Panc1 (cell line): ENCODE measurements at places on chromosomes 5 and 9. TPM values are rescaled to one million over a fixed set of nuclear protein-coding genes. Genes with fewer than 3 reads are reported as not detected.

DNA sequence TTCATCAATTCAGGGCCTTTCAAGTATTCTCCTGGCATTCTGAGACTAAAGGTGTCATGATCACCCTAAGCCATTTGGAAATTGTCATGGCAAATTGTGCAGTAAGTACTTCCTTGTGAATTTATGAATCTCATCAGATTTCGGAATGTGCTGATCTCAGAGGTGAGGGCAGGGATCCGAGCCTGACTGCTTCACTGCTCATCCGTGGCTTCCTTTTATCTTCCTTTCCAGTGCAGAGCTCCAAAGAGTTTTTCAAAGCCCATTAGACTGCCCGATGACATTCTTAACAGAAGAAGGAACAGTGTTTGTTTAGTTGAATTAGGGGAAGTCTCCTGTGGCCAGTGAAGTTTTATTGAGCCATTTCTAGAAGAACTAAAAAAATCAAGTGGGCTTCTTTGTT is 182.8 kb upstream of the GDNF start:
- H3K36me3 ChIP-seq, result no peaks in the 10 kb centered on the region
- no peak for DNase-seq
- H3K27ac ChIP-seq, result no peak overlapping the region
- peaks cover 15% of the 10 kb centered on the region for H3K27me3 ChIP-seq
- no peak overlapping the region for H3K4me3 ChIP-seq
- no peaks in the 10 kb centered on the region for H3K4me1 ChIP-seq

DNA sequence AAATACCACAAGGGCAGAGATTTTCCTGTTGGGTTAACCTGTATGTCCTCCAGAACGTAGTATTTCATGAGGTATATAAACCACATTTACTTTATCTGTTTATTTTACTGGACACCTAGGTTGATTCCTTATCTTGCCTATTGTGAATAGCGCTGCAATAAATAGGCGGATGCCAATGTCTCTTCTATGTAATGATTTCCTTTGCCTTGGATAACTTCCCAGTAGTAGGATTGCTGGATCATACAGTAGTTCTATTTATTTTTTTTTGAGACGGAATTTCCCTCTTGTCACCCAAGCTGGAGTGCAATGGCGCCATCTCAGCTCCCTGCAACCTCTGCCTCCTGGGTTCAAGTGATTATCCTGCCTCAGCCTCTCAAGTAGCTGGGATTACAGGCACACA is 15.6 kb upstream of the TUT7 start:
- no peak overlapping the region for H3K4me3 ChIP-seq
- H3K4me1 ChIP-seq, result no peaks in the 10 kb centered on the region

GRCh38 chr5:172823840-172824362 is 10.2 kb upstream of the ERGIC1 start:
- H3K27me3 ChIP-seq, result no peaks in the 10 kb centered on the region
- H3K36me3 ChIP-seq, result no peaks in the 10 kb centered on the region
- H3K27ac ChIP-seq, result peak overlapping the region; percentile 45
- H3K4me1 ChIP-seq, result peaks cover 22% of the 10 kb centered on the region
- no peak overlapping the region for H3K4me3 ChIP-seq

- no peak overlapping the region for H3K4me3 ChIP-seq
- no peak overlapping the region for H3K27ac ChIP-seq
- no peak for DNase-seq
- H3K36me3 ChIP-seq, result no peaks in the 10 kb centered on the region
- no peaks in the 10 kb centered on the region for H3K4me1 ChIP-seq
These were observed 37.6 kb downstream of the FXN start for GRCh38 chr9:69073103-69073502.

- H3K27me3 ChIP-seq, result no peaks in the 10 kb centered on the region
- no peaks in the 10 kb centered on the region for H3K36me3 ChIP-seq
- no peak overlapping the region for H3K4me3 ChIP-seq
These were observed 104.8 kb downstream of the GNA14 start for GRCh38 chr9:77543131-77543822.

- H3K4me1 ChIP-seq, result no peaks in the 10 kb centered on the region
- H3K36me3 ChIP-seq, result no peaks in the 10 kb centered on the region
- H3K27me3 ChIP-seq, result peaks cover 6% of the 10 kb centered on the region; the same call in 1 of the 2 replicates
These were observed 67.8 kb downstream of the IRX2 start for GRCh38 chr5:2683720-2684119.

- no peak overlapping the region for H3K4me3 ChIP-seq
- DNase-seq, result no peak
- H3K36me3 ChIP-seq, result peaks cover 20% of the 10 kb centered on the region
- no peaks in the 10 kb centered on the region for H3K27me3 ChIP-seq
- H3K4me1 ChIP-seq, result no peaks in the 10 kb centered on the region
- no peak overlapping the region for H3K27ac ChIP-seq
These were observed 37.8 kb downstream of the WDR36 start for GRCh38 chr5:111129938-111130337.

- no peaks in the 10 kb centered on the region for H3K27me3 ChIP-seq
- no peaks in the 10 kb centered on the region for H3K36me3 ChIP-seq
- no peaks in the 10 kb centered on the region for H3K4me1 ChIP-seq
- no peak overlapping the region for H3K27ac ChIP-seq
- H3K4me3 ChIP-seq, result no peak overlapping the region
These were observed 43.2 kb downstream of the RFK start for GRCh38 chr9:76351006-76351405.

DNA sequence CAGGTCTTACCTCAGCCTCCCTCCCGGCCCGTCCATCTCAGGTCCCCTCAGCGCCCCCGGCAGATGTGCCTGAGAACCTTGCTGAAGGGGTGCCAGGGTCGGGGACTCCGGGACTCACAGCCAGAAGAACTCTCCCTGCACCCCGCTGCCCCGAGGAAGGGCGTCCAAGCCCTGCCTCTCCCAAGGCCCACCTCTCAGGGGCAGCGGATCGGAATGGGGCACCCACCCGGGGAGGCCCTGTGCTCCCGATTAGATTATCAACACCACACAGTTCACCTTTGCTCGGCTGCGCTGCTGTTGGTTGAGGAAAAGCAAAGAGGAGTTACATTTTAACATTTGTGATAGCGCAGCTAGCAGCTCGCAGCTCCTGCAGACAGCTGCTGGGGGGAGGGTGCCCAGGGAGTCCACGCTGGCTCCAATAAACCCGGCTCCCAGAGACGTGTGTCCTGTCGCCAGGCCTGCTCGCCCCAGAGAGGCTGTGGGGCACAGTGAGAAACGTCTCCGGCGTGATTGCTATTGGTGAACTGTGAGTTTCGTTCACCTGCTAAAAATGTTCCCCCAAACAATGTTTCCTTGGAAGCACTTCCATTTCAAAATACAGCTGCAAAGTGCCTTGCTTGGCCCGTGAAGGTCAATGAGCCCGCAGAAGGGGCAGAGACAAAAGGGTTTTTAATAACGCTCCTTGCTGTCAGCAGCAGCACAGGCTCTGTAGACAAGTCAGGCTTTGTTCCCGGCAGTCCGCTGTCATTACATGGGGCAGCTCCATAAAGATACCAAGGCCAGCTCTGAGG is 18.6 kb upstream of the SLC6A19 start:
- no peak overlapping the region for H3K27ac ChIP-seq
- peaks cover 7% of the 10 kb centered on the region for H3K4me1 ChIP-seq
- no peak for DNase-seq

DNA sequence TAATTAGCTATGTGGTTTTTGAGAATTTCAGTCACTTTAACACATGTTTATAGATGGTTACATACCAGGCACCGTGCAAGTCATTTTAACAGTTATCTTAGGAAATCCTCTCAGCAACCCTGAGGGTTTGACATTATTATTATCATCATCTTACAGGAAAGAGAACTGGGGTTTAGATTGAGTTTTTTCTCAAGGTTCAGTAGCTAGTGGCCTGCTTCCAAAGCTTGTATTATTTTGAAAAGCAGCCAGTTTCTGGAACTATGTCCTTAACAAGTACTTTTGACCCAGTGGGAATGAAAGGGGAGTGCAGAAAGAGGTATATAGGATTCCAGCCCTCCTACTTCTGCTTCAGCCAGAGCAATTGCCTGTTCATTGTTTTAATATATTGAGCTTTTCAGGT is 157.5 kb downstream of the COMMD10 start:
- H3K36me3 ChIP-seq, result no peaks in the 10 kb centered on the region
- no peak overlapping the region for H3K4me3 ChIP-seq
- no peak overlapping the region for H3K27ac ChIP-seq

DNA sequence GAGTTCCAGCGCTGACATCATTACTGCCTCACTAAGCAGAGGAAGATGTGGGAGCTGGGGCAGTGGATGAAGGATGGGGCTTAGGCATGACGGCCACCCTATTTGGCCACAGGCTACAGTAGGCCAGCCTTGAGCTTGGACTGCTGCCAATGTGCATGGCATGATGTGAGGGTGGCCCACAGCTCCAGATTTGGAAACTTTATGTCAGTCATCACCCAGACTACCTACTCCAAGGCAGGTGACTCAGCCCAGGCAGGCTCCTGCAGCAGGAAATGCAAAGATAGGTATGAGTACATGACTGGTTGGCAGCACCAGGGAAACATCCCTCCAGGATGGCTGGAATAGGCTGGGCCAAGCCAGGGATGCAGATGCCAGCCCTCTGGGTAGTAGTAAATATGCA is 303.6 kb downstream of the SPOCK1 start:
- peaks cover 2% of the 10 kb centered on the region for H3K27me3 ChIP-seq
- no peak for DNase-seq
- H3K4me1 ChIP-seq, result no peaks in the 10 kb centered on the region
- H3K4me3 ChIP-seq, result no peak overlapping the region
- no peak overlapping the region for H3K27ac ChIP-seq

- H3K27me3 ChIP-seq, result no peaks in the 10 kb centered on the region
- no peak overlapping the region for H3K4me3 ChIP-seq
- no peaks in the 10 kb centered on the region for H3K36me3 ChIP-seq
- no peak overlapping the region for H3K27ac ChIP-seq
- no peaks in the 10 kb centered on the region for H3K4me1 ChIP-seq
These were observed 65.1 kb downstream of the SLC44A1 start for GRCh38 chr9:105309531-105309931.

- H3K4me3 ChIP-seq, result no peak overlapping the region
- peak; percentile 35 for DNase-seq
- H3K36me3 ChIP-seq, result no peaks in the 10 kb centered on the region
- no peaks in the 10 kb centered on the region for H3K4me1 ChIP-seq
- H3K27me3 ChIP-seq, result no peaks in the 10 kb centered on the region
These were observed 45.7 kb downstream of the SLC46A2 start for GRCh38 chr9:112844771-112845542.

DNA sequence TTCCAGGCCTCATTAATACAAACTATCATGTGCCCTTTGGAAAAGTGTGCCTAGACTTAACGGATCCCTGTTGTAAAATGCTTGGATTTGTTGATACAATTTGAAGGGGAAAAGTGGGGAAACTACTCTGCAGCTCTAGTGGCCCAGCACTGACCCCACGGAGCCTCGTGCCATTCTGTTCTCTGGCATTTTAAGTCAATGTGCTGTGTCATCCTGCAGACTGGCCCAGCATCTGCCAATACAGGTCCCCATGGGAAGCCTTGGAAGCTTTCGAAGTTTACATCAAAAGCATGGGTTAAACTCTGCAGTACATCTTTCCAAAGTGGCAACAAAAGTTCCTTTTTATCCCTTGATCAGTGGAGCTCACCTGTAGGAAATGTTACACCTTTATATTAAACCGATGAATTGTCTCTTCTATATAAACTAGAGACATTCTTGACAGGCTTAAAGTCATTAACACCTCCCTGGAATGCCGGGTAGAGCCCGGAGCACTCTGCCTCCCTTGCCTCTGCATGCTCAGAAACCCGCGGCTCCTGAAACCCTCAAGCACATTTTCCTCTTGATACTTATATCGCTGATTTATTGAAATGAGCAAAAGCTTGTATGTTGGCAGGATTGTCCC is 596.0 kb upstream of the ADAMTS16 start:
- no peaks in the 10 kb centered on the region for H3K36me3 ChIP-seq
- no peak for DNase-seq
- no peak overlapping the region for H3K27ac ChIP-seq
- H3K4me3 ChIP-seq, result no peak overlapping the region
- H3K4me1 ChIP-seq, result no peaks in the 10 kb centered on the region
- H3K27me3 ChIP-seq, result no peaks in the 10 kb centered on the region

GRCh38 chr5:65034029-65034812 is 265.5 kb downstream of the CWC27 start:
- no peaks in the 10 kb centered on the region for H3K36me3 ChIP-seq
- no peak overlapping the region for H3K4me3 ChIP-seq
- H3K27me3 ChIP-seq, result no peaks in the 10 kb centered on the region
- H3K27ac ChIP-seq, result peak overlapping the region; percentile 83
- H3K4me1 ChIP-seq, result peaks cover 10% of the 10 kb centered on the region
- no peak for DNase-seq

- H3K36me3 ChIP-seq, result no peaks in the 10 kb centered on the region
- peaks cover 7% of the 10 kb centered on the region for H3K4me1 ChIP-seq
- no peak for DNase-seq
- H3K4me3 ChIP-seq, result no peak overlapping the region
- no peak overlapping the region for H3K27ac ChIP-seq
- H3K27me3 ChIP-seq, result no peaks in the 10 kb centered on the region
These were observed 14.0 kb downstream of the AQP7 start for GRCh38 chr9:33388110-33388994.

GRCh38 chr9:18698992-18699391 is 225.0 kb downstream of the ADAMTSL1 start:
- no peaks in the 10 kb centered on the region for H3K4me1 ChIP-seq
- no peaks in the 10 kb centered on the region for H3K36me3 ChIP-seq
- no peaks in the 10 kb centered on the region for H3K27me3 ChIP-seq
- no peak overlapping the region for H3K27ac ChIP-seq
- no peak for DNase-seq

- H3K27ac ChIP-seq, result no peak overlapping the region
- no peaks in the 10 kb centered on the region for H3K27me3 ChIP-seq
- peaks cover 2% of the 10 kb centered on the region; the same call in 1 of the 2 replicates for H3K36me3 ChIP-seq
These were observed 3.7 kb upstream of the CLK4 start for GRCh38 chr5:178630475-178630930.

DNA sequence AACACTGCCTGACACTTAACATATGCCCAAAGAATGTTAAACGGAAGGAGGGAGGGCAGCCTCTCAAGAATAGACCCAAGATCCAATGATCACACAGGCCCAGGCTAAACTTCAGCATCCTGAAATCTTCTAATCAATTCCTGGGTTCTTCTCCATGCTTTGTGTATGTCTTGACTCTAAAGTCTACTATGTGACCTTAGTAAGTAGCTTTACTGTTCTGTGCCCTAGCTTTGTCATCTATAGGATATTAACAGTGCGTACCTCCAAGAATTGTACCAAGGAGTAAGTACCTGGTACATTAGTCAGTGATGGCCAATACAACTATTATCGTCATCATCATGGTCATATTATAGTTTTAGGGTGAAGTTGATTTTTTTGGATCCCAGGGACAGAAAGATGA is 96.6 kb downstream of the SGCD start:
- DNase-seq, result no peak
- H3K27ac ChIP-seq, result no peak overlapping the region
- no peaks in the 10 kb centered on the region for H3K27me3 ChIP-seq
- no peak overlapping the region for H3K4me3 ChIP-seq

PCDHA9 gene
- 0.21 TPM for total RNA-seq

CCL27 gene
- total RNA-seq, result 0.95 TPM

PPP2CA gene
- 184 TPM for total RNA-seq

NSMF gene
- total RNA-seq, result 40.0 TPM

KCNV2 gene
- not detected for total RNA-seq
